ENCODE measurements at places on chromosomes 1 and 21.

GRCh38 chr1:203754455-203754864, 10.5 kb upstream of the LAX1 start:
- peak; percentile 23 for DNase-seq

- no peak for DNase-seq
Observed at GRCh38 chr1:63902844-63903589, 129.2 kb downstream of the ROR1 start.

DNA sequence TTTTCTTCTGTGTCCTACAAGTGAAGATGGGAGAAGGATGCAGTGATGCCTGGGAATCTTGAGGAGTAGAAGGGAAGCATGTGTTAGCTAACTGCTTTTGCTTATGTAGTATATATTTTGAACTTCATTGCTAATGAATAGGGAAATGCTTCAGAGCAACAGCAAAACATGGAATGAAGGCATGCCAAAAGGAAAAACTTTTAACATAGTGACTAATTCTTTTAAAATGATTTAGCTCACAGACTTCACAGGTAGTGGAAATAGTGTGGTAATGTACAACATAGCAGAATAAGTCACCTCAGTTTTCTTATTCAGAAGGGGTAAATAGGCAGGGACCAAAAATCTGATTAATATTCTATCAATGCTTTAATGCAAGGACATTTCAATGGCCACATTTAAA, 95.5 kb downstream of the LYPLAL1 start:
- no peak for DNase-seq

GRCh38 chr1:116118471-116118870, 7.3 kb downstream of the MAB21L3 start:
- no peak for DNase-seq

DNA sequence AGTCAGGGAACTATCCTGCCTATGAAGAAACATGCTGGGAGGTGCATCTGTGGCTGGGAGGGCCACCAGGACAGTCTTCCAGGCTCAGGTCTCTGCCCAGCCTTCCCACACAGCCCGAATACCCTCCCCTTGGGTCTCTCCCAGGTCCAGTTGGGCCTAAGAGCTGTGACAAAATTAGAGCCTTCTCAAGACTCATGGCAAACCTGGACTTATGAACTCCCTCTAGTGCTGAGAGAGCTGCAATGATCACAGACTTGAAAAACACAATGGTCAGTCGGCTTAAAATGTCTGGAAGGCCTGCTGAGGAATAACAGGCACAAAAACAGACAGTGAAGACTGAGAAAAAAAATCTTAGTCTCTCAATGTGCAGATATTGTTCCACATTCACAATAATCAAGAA, 325.1 kb downstream of the BRINP2 start:
- no peak for DNase-seq

- no peak for DNase-seq
Observed at GRCh38 chr21:45215213-45215612, 72.5 kb downstream of the POFUT2 start.

DNA sequence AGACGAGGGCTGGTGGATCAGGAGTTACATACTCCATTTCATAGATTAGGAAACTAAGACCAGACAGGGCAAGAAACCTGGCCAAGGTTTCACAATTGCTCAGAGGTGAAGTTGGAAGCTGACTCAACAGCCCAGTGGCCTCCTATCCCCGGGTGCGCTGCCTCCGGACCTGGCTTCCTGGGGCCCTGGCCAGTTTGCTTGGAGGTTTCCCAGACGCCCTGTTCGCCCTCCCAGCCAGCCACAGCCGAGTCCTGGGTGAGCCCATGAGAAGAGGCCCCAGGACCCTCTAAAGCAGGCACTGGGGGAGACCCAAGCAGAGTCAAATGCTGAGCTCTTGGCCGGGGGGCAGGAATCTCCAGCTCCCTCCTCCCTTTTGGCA, 180.1 kb downstream of the ZBTB18 start:
- no peak for DNase-seq

DNA sequence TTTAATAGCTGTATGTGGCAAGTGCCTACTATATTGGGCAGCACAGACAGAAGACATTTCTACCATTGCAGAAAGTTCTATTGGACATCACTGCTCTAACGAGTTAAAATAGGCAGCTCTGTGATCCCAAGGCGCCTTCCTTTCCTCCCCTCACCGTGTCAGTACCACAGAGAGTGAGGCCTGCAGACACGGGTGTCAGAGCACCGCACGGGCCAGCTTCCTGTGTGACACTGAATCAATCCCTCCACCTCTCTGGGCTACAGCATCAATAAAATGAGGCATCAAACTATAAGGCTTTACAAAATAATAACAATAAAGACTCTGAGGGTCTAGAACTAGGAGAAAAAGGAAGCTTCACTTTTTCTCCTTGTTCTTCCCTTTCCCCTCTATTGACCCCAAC, 246.7 kb downstream of the FOXD2 start:
- no peak for DNase-seq

- DNase-seq: no peak
Observed at GRCh38 chr1:231190456-231190855, 28.6 kb downstream of the TRIM67 start.

Data from T-cell (primary cell).